Body of pancreas (tissue), 4 donors: ENCODE measurements at places on chromosomes 5 and 9.

GRCh38 chr5:78929833-78930232 lies 55.3 kb downstream of the ARSB start:
- no peak for DNase-seq

GRCh38 chr5:170740551-170741205 lies 42.8 kb upstream of the GABRP start:
- DNase-seq, result no peak

DNA sequence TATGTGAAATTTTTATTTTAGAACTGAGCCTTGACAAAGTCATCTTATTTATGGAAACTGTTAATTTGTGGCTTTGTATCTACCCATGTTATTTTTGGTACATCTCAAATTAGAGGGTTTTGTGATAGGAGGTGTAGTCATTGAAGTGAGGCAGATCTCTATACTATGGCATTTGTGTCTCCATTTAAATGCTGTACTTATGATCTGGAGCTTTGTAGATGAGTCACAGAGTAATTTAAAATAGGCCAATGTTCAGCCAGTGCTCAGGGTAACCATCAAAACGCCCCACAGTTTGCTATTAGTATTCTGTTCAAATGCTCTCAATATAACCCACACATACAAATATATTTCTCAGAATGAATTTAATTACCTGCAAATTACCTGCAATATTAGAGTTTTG lies 351.5 kb upstream of the KLF9 start:
- DNase-seq, result no peak

DNA sequence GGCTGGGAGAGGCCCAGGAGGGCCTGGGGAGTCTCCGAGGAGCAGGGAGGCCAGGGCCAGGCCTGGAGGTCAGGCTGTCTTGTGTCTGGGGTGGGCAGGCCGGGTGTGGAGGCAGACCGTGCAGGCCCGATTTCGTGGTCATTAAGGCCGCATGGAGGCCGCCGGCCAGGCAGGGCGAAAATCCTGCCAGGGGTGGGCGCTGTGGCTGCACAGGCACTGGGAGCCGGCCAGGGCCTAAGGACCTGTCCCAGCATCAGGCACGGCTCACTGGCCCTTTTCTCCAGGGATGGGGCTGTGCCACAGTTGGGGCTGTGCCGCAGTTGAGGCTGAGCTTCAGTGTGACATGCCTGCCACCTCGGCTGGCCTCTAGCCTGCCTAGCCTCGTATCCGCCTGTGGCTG lies 35.9 kb downstream of the ASS1 start:
- DNase-seq, result no peak

DNA sequence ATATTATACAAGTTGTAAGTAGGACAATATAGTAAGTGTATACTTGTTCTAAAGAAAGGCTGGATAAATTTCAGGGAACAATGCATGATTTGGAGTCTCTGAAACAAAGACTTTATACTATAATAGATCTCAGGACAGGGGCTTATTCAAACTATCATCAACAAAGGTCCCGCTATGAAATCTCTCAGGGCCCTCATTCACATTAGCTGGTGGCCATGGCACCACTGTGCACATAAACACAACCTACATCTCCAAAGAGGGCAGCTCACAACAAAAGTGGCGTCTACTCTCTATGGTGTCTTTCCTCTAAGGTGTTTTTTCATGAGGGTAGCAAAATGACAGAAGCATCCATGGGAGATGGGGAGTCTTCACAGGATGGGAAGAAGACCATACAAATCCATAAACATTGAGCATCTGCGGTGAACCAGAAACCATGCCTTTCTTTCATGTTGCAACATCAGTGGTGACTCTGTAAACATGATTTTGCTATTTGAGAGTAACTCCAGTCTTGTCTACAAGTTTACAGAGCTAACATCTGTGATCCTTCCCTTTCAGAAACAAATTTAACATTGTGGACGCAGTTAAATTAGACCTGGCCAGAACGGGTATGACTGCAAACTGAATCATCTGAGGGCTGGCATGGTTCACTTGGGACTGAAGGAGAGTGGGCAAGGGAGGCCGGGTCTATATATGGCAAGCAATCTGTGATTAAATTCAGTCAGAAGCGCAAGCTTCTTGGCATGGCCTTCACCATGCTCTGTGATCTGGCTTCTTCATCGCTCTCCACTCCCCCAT lies 5.5 kb downstream of the TTLL11 start:
- no peak for DNase-seq

GRCh38 chr5:111132076-111132475 lies 39.9 kb downstream of the WDR36 start:
- DNase-seq, result no peak

DNA sequence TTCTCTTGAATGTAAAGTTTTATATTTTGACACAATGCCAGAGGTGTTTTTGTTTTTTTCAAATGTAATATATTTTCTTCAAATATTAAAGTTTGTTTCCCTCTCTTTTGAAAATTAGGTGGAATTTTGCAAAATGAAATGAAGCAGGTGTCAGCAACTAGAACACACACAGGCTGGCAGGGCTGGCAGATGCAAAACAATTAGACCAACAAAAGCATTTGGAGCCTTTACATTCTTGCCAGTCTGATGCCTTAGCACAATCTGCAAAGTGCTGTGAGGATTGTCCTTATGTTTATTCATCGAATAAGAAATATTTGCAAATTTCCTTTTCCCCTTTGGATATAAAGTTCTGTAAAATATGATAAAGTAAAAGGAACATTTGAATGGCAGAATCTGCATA lies 1063.9 kb downstream of the CDH9 start:
- no peak for DNase-seq

DNA sequence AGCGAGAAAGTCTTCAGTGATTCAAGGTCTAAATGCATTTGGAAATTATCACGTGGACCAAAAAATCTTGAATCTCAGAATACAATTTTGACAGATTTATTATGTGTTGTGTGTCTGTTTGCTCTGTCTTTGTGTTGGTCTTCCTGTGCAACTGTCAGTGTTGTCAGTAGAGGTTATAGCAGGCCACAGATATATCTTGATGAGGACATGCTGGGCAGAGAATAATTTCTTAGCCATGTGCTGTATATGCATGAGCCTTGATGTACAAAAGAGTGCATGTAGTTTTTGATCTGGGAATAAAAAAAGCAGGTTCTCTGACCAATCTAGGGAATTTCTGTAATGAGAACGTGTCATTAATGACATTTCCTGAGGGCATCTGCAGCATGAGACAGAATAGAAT lies 57.6 kb downstream of the ZSWIM6 start:
- no peak for DNase-seq

DNA sequence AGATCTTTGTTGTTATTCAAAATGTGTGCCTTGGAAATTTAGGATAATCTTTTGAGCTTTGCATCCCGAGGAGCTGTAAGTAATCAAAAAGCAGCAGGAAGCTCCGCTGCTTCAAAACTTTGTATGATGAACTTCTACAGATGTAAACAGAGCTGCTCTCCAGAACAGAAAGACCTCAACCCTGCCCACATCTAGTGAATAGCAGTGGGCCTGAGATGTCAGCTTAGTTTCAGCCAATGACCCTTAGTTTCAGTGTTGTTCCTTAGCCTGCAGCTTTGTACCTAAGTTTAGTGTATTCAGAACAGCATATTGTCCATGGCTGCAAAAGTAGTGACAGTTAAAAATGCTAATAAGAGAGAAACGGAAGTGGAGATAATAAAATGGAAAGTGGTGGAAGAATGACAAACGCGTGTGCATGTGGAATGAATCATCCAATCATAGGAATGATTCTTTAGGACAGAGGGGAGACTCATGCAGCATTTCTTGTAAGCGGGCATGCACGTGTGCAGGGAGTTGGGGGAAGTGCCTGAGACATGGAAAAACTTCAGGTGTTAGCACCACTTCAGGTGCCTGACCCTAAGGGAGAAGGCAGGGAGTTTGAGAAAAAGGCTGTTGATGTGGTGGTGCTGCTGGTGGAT lies 24.9 kb downstream of the SNX24 start:
- no peak for DNase-seq

DNA sequence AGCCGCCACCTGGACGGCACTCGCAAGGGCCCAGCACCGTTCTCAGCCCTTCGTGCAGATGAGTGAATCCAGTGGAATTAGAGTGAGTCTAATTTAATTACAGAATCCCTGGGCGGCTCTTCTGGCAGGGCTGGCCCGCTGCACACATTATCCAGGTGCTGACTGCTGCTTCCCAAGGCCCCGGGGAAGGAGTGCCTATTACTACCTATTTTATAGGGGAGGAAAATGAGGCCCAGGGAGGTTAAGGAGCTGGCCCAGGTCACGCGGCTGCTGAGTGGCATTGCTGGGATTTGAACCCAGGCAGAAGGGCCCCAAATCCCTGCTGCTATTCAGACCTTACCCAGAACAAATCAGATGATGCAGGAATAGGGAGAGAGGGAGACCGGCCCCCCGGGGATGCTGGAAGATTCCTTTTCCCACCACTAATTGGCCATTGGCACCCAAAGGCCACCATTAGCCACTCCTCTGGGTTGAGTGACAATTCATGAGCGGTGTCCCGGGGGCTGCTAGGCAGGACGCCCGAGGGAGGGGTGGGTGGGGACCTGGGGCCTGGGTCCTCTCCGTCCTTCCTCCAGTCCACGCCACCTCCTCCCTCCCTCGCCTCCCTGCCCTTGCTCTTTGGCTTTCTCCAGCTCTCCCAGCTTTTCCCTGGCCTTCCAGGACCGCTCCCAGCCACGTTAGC lies 10.3 kb upstream of the QRFP start:
- DNase-seq, result no peak

DNA sequence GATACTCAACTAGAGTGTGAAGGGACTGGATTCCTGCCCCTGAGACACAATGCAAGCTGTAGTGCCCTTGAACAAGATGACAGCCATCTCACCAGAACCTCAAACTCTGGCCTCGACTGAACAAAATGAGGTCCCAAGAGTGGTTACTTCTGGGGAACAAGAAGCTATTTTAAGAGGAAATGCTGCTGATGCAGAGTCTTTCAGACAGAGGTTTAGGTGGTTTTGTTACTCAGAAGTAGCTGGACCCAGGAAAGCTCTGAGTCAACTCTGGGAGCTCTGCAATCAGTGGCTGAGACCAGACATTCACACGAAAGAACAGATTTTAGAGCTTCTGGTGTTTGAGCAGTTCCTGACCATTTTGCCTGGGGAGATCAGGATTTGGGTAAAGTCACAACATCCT lies 2.4 kb downstream of the ZNF483 start:
- no peak for DNase-seq

DNA sequence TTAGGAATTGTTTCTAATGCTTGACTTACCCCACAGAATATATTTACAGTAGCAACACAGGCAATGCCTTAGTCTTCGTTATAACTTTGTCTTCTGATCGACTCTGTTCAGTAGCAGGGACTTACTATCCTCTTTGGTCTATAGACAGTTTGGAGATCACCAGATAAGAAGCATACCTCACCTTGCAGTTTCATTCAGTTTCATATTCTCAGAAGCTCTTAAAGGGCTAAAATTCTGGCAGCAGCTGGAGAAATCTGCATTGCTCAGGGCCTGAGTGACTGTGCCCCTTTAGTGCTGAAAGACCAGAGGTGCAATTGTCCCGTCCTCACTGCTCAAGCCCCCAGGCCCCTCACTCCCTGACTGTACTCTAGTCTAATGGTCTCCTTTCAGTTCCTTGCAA lies 26.0 kb downstream of the ZBTB43 start:
- DNase-seq, result no peak

DNA sequence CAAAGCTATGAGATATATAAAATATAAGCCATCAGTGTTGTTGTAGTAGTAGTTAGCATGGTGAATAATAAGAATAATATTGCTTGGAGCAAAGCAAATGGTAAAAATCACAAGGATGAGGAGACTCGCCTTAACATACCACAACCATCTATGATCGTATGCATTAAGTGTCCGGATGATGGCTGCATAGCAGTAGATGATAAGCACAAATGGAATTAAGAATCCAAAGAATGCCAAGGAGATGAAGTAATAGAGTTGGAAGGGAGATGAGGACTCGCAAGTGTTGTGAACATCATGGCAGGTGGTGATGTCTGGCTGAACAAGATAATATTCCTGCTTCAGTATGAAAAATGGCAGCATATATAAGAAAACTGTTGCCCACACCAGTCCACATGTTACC lies 5.5 kb downstream of the F2RL2 start:
- no peak for DNase-seq

DNA sequence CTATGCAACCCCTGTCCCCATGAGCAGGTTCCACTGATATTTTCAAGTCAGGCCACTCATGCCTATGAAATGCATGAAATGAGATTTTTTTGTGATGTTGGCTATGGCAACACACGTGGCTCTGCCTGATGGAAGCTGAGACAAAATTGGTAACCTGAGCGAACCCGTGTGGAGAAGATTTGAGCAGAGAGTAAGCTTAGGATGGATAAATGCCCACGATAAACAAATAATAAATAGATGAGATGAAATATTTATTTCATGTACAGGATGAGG lies 153.4 kb upstream of the IER5L start:
- DNase-seq, result no peak

DNA sequence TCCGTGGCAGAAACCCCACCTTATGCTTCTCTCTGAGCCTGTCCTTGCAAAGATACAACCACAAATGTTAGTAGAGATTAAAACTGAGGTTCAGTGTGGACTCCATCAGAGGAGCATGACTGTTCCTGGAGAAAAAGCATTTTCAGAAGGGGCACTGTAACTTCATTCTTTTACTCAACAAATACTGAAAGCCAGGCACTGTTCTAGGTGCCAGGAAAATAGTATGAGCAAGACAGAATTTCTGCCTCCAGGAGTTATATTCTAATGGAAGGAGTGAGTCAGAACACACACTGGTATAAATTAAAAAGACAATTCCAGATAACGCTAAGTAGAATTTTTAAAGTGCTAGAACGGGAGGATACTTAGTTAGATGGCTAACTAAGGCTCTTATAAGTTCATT lies 251.4 kb upstream of the GAS1 start:
- no peak for DNase-seq
